Ovary (tissue), 10 donors: ENCODE measurements at places on chromosomes 2 and 18. TPM values are rescaled to one million over a fixed set of nuclear protein-coding genes. Genes with fewer than 3 reads are reported as not detected.

Gene TMEFF2
- 0.05 TPM for polyA plus RNA-seq

Gene ALK
- polyA plus RNA-seq, result 0.05 TPM

Gene ZFP36L2
- polyA plus RNA-seq, result 169 TPM

Gene C2orf15
- 0.68 TPM for polyA plus RNA-seq

Gene KCNS3
- polyA plus RNA-seq, result 5.9 TPM

Gene GRP
- polyA plus RNA-seq, result not detected

- DNase-seq, result no peak
Observed at GRCh38 chr2:164561416-164561815, 59.9 kb downstream of the GRB14 start.

DNA sequence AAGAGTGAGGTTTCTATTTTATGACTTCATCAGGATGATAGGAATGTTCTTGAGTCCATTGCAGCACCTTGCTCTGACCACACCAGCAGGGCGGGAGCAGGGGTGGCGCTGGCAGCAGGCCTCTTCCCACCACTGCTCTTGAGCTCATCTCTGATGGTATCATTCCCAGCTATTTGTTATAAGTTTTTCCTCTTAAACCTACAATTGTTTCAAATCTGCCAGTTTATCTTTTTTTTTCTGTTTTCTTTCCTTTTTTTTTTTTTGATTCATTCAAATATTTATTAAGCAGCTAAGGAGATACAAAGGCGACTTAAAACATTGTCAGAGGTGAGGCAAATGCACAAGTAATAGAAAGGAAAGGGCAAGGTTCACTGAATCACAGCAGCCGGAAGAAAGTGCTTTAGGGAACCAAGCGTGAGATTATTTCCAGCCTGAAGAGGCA is 28.7 kb downstream of the NIFK start:
- DNase-seq, result no peak

DNA sequence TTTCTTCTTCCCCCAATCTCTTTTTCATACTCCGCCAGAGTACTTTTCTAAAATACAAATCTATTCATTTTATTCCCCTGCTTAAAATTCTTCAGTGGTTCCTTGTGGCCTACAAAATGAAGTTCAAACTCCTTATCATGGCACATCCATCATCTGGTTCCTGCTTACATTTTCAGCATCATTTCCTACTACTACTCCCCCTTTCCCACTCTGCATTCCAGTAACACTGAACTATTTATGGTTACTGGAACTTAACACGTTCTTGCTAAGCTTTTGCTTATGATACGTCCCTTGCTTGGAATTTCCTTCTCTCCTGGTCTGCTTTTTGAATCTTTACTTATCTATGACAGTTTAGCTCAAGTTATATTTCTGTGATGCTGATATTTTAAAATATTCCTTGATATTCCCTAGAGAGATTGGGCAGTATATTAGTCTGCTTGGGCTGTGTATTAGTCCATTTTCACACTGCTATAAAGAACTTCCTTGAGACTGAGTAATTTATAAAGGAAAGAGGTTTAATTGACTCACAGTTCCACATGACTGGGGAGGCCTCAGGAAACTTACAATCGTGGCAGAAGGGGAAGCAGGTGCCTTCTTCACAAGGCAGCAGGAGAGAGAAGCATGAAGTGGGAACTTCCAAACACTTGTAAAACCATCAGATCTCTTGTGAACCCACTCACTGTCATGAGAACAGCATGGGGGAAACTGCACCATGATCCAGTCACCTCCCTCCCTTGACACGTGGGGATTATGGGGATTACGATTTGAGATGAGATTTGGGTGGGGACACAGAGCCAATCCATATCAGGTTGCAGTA is 53.2 kb downstream of the BMPR2 start:
- DNase-seq, result no peak

GRCh38 chr2:48713647-48714046 is 41.9 kb downstream of the LHCGR start:
- DNase-seq, result no peak

- DNase-seq, result no peak
Observed at GRCh38 chr2:150214626-150215025, 272.8 kb downstream of the RND3 start.

- DNase-seq, result no peak
Observed at GRCh38 chr2:220310451-220310861, 683.0 kb downstream of the SLC4A3 start.

DNA sequence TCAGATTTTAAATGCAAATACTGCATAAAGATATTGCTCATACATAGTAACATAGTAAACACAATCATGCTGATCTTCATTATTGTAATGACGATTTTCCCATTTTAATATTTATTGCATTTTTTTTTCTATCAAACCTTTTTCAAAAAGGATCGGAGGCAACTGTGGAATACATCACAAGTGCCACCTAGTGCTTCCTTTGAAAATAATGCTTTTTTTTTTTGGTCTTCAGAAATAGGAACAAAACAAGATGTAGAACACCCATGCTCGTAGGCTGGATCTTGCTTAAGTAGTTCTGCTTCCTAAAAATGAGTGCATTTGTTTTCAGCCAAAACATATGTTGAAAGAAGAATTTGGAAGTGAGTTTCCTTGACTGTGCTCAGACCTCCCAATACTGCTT is 35.7 kb upstream of the GPR155 start:
- no peak for DNase-seq

DNA sequence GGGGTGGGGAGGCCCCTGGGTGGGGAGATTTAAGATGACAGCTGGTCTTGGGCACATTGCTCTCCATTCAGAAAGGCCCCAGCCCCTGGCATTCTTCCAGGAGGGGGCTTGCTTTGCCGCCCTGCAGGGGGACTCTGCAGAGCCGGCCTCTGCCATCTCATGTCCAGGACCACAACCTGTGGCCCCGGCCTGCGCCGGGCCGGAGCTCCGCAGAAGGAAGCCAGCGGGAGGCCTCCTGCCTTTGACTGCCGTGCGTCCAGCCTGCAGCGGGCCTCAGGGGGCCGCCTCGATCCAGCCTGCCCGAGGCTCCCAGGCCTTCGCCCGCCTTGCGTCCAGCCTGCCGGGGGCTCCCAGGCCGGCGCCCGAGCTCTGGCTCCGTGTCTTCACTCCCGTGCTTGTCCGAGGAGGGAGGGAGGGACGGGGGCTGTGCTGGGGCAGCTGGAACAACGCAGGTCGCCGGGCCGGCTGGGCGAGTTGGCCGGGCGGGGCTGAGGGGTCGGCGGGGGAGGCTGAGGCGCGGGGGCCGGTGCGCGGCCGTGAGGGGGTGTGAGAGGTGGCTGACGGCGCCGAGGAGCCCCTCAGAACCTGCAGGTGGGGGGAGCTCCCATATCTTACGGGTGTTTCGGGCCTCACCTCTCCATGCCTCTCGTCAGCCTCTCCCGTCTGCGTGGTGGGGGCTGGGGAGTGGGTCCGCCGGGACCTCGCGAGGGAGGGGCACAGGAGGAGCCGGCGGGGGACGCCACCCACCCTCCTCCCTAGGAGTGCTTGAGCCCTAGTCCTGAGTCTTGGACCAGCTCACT is 20.4 kb downstream of the GPC1 start:
- peak; percentile 63 for DNase-seq

- DNase-seq, result no peak
Observed at GRCh38 chr2:50645346-50645745, 386.6 kb downstream of the NRXN1 start.

DNA sequence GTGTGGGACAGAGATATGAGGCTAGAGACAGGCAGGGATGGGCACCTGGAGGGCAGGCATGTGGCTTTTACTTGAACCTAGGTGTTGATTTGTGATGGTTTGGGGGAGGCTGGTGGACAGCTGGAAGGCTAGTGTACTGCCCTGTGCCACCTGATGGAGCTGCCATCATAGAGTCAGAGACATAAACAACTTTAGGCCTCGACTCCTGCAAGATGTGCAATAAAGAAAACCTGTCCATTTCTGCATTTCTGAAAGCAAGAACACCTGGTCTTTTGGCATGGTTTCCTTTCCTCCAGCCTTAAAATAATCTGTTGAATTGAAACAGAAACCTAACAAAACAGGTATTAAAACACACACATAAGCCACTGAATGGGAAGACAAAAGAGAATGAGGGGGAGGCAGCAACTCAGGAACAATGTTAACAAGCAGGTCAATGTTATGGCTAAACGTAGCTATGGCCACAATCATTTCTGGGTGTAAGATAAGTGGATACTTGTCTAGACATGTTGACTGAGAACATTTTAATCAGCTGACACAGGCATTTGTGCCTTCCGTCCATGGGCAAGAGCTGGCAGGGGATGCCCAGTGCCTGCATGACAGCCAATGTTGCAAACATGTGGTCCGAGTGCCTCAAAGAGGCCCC is 87.8 kb downstream of the KCTD1 start:
- DNase-seq, result no peak
